ENCODE measurements at places on chromosomes 4 and X. TPM values are rescaled to one million over a fixed set of nuclear protein-coding genes. Genes with fewer than 3 reads are reported as not detected.

GRCh38 chrX:65582450-65583082, 48.0 kb upstream of the LAS1L start:
- H3K27me3 ChIP-seq: no peaks in the 10 kb centered on the region
- H3K4me1 ChIP-seq: no peaks in the 10 kb centered on the region
- DNase-seq: peak; percentile 32
- H3K27ac ChIP-seq: no peak overlapping the region
- H3K4me3 ChIP-seq: no peak overlapping the region
- H3K36me3 ChIP-seq: no peaks in the 10 kb centered on the region

MAGEC3 gene
- total RNA-seq: not detected

DNA sequence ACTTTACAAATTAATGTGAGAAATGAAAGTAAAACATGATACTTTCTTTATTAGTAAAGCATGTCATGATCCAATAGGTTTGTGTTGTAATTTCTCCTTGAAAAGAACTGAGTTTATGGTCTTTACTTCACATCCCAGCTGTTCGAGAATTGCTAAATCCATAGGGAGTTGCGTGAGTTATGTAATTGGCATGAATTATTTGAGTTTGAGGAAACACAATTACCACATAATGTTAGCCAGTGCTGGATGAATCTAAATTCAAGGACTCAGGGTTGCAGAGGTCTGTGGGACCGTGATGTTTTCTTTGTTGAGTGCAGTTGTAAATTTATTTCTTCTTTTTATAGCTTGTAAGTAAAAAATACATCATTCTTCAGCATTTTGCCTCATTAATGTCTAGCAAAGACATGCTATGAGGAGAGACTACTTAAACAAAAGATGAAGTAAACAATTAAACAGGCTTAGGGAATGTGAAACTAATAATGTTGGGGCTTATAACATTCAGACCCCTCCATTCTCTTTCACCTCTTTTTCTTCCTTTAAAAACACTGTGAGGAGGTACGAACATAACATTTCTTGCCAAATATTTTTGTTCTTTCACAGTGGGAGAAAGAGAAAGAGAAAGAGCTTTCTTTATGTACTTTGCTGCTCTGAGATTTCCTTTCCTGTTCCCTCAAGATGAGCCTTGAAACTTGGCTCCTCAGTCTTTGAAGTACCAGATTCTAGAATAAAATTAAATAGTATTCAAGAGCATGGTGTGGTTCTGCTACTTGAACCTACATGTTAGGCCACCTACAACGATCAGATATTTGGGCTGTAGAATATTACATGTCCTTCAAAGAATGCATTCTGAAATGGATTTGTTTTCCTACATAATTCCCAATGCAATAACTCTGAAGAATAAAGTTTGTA, 159.6 kb upstream of the ANK2 start:
- H3K4me3 ChIP-seq: peak overlapping the region; percentile 33
- peak overlapping the region; percentile 76 for H3K27ac ChIP-seq
- DNase-seq: no peak
- no peaks in the 10 kb centered on the region for H3K4me1 ChIP-seq

- no peaks in the 10 kb centered on the region for H3K27me3 ChIP-seq
- H3K27ac ChIP-seq: no peak overlapping the region
- H3K4me3 ChIP-seq: no peak overlapping the region
- no peaks in the 10 kb centered on the region for H3K4me1 ChIP-seq
- H3K36me3 ChIP-seq: no peaks in the 10 kb centered on the region
- no peak for DNase-seq
Observed at GRCh38 chr4:73540826-73541225, 59.3 kb downstream of the AFM start.

DNA sequence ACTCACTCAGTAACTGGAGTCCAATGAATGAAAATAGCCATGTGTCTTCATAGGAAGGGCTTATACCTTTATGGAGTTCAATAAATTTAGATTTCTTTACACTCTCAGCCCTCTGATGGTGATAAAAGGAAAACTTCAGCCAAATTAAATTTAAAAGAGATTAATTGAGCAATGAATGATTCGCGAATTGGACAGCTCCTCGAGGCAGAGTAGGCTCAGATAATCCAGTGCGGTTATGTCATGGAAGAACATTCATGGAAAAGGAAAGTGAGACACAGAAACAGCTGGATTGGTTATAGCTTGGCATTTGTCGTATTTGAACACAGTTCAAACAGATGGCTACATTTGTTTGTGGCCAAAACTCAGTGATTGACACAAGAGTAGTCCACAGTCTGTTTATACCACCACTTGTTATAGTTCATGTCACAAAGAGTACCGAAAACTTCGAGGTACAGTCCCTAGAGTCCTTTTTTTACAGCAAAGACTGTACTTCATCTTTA, 54.6 kb upstream of the TACR3 start:
- no peaks in the 10 kb centered on the region for H3K4me1 ChIP-seq
- H3K36me3 ChIP-seq: no peaks in the 10 kb centered on the region
- H3K4me3 ChIP-seq: no peak overlapping the region
- no peaks in the 10 kb centered on the region for H3K27me3 ChIP-seq
- DNase-seq: no peak

CEP44 gene
- 17.4 TPM for total RNA-seq

TDO2 gene
- total RNA-seq: not detected

GRCh38 chrX:16807976-16808542, 21.8 kb downstream of the TXLNG start:
- H3K27me3 ChIP-seq: no peaks in the 10 kb centered on the region
- peaks cover 14% of the 10 kb centered on the region for H3K4me1 ChIP-seq
- peak overlapping the region; percentile 7 for H3K4me3 ChIP-seq
- H3K36me3 ChIP-seq: peaks cover under 1% of the 10 kb centered on the region
- no peak for DNase-seq

SOX3 gene
- total RNA-seq: not detected

DNA sequence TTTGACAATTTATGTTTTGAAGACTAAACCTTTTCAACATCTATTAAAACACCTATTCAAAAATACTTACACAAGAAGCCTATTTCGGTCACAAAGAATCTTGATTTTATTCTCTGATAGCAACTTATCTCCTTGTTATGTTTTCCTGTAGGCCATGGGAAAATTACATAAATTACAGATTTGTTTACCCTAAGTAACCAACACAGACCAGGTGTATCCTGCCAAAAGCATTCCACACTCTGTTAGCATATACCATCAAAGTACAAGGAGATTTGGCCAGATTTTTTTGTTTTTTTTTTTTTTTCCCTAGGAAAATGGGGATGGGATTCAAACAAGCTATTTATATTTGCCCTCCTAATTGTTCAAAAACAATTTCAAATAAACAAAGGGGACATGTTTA, 497.9 kb upstream of the MAGEB18 start:
- DNase-seq: no peak
- H3K36me3 ChIP-seq: no peaks in the 10 kb centered on the region
- no peak overlapping the region for H3K27ac ChIP-seq
- no peaks in the 10 kb centered on the region for H3K27me3 ChIP-seq

- no peak overlapping the region for H3K27ac ChIP-seq
- no peak overlapping the region for H3K4me3 ChIP-seq
- no peaks in the 10 kb centered on the region for H3K27me3 ChIP-seq
- DNase-seq: no peak
Observed at GRCh38 chr4:11618666-11619282, 190.1 kb upstream of the HS3ST1 start.

GRCh38 chr4:148162991-148163390, 279.2 kb downstream of the NR3C2 start:
- H3K36me3 ChIP-seq: no peaks in the 10 kb centered on the region
- H3K27ac ChIP-seq: no peak overlapping the region
- DNase-seq: no peak
- peaks cover 5% of the 10 kb centered on the region for H3K4me1 ChIP-seq
- H3K27me3 ChIP-seq: no peaks in the 10 kb centered on the region
- no peak overlapping the region for H3K4me3 ChIP-seq

DNA sequence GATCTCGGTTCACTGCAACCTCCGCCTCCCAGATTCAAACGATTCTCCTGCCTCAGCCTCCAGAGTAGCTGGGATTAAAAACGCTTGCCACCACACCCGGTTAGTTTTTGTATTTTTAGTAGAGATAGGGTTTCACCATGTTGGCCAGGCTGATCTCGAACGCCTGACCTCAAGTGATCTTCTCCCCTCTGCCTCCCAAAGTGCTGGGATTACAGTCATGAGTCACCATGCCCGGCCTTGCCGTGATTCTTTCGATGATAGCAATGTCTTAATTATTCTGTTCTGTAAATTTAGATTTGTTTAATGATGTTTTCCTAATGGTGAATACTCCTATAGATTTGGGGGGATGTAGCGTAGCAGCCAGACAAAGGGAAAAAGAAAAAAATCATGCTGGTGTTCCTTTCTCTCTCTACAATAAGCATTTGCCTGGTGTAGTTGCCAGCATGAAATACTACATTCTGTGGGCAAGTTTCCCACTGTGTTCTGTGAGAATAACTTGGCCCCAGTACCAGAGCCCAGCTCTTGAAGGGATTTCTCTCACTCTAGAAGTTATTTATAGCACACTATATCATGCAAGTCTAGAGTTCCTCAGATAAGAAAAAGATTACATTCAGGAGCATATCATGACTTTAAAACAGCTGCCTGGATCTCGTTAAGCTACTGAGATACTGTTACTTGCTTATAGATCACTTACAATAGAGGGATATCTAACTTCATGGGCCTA, 15.4 kb downstream of the NIPAL1 start:
- H3K4me1 ChIP-seq: no peaks in the 10 kb centered on the region
- no peak overlapping the region for H3K27ac ChIP-seq
- no peak for DNase-seq
- no peaks in the 10 kb centered on the region for H3K27me3 ChIP-seq
- H3K36me3 ChIP-seq: no peaks in the 10 kb centered on the region
- no peak overlapping the region for H3K4me3 ChIP-seq
